Gastrocnemius medialis (tissue), 4 donors: ENCODE measurements at places on chromosomes 1 and 21. TPM values are rescaled to one million over a fixed set of nuclear protein-coding genes. Genes with fewer than 3 reads are reported as not detected.

The COA6 gene
- 113 TPM for total RNA-seq

The DEPDC1 gene
- total RNA-seq = not detected

The TACSTD2 gene
- total RNA-seq = 0.25 TPM

The LCE3D gene
- total RNA-seq = not detected

The IL19 gene
- total RNA-seq = not detected

The PTGS2 gene
- total RNA-seq = 0.58 TPM

The LY9 gene
- total RNA-seq = not detected

The TMEM200B gene
- total RNA-seq = 1.4 TPM

The SH2D5 gene
- not detected for total RNA-seq

The TTC3 gene
- total RNA-seq = 45.3 TPM

The OR14K1 gene
- not detected for total RNA-seq

The MEX3A gene
- not detected for total RNA-seq

The VSIG8 gene
- total RNA-seq = not detected

The LAMB3 gene
- total RNA-seq = 0.72 TPM

The ALX3 gene
- not detected for total RNA-seq

The FAM110D gene
- 5.1 TPM for total RNA-seq

The PPOX gene
- total RNA-seq = 14.7 TPM

The FCRL5 gene
- not detected for total RNA-seq

The S100A5 gene
- not detected for total RNA-seq

The PLPP3 gene
- 56.8 TPM for total RNA-seq

The DIO1 gene
- total RNA-seq = not detected

The SFN gene
- 0.36 TPM for total RNA-seq

The WNT2B gene
- total RNA-seq = 0.03 TPM
